ENCODE measurements at places on chromosomes 12 and 14. TPM values are rescaled to one million over a fixed set of nuclear protein-coding genes. Genes with fewer than 3 reads are reported as not detected.

- no peaks in the 10 kb centered on the region for H3K36me3 ChIP-seq
- no peak for DNase-seq
- H3K4me3 ChIP-seq: no peak overlapping the region
- no peaks in the 10 kb centered on the region for H3K27me3 ChIP-seq
- H3K27ac ChIP-seq: no peak overlapping the region
Observed at GRCh38 chr14:33120966-33121365, 182.3 kb downstream of the NPAS3 start.

DNA sequence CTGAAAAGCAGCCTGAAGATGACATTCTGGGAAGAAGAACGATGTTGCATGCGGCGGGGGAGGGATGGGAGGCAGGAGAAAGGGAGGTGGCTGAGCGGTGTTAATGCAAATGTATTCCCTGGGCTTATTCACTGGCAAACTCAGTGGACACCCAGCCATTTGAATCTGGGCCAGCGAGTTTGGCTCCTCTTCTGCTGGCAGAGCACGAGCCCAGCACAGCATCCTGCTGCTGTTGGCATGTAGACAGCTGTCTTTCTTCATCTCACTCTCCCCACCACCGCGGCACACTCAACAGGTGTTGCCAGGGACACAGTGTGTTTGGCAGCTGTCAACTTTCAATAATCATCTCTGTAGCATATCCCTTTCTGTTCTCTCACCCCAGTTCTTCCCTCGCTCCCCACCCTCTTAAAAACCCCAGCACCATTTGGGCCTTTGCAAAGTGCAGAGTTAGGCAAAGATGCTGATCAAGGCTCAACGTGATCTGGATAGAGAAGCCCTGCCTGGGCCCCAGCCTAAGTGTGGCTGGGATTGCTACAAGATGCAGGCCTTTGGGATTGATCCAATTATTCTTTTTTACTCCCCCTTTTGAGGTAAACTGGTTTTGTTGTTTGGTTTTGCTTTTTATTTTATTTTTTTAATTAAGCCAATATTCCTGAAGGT, 131.9 kb downstream of the EXOC5 start:
- no peaks in the 10 kb centered on the region for H3K4me1 ChIP-seq
- H3K4me3 ChIP-seq: no peak overlapping the region
- H3K27me3 ChIP-seq: no peaks in the 10 kb centered on the region
- no peak for DNase-seq

GRCh38 chr12:52506858-52507715, 13.1 kb downstream of the KRT5 start:
- no peak overlapping the region for H3K27ac ChIP-seq
- DNase-seq: no peak
- no peaks in the 10 kb centered on the region for H3K27me3 ChIP-seq
- no peaks in the 10 kb centered on the region for H3K36me3 ChIP-seq
- no peaks in the 10 kb centered on the region for H3K4me1 ChIP-seq
- no peak overlapping the region for H3K4me3 ChIP-seq

- no peak overlapping the region for H3K4me3 ChIP-seq
- no peaks in the 10 kb centered on the region for H3K36me3 ChIP-seq
- H3K27ac ChIP-seq: no peak overlapping the region
- H3K27me3 ChIP-seq: no peaks in the 10 kb centered on the region
- DNase-seq: no peak
- peaks cover 45% of the 10 kb centered on the region for H3K4me1 ChIP-seq
Observed at GRCh38 chr12:11814374-11814773, 164.9 kb downstream of the ETV6 start.

Gene PLCZ1
- total RNA-seq: not detected

DNA sequence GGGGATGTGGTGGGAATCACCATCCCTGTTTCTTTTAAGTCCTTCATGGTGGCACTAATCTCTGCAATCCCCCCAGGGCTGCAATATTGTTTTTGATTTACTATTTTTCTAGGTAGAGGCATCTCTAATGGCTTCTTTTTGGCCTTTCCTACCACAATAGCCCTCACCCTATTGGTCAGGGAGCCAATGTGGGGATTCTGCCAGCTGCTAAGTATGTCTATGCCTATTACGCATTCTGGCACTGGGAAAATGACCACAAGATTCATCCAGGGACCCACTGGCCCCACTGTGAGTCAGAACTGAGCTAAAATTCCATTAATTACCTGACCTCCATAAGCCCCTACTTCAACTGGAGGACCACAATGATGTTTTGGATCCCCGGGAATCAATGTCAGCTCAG, 15.9 kb upstream of the GLIPR1L2 start:
- no peak for DNase-seq
- no peak overlapping the region for H3K27ac ChIP-seq
- no peaks in the 10 kb centered on the region for H3K36me3 ChIP-seq
- H3K27me3 ChIP-seq: no peaks in the 10 kb centered on the region
- H3K4me1 ChIP-seq: no peaks in the 10 kb centered on the region

DNA sequence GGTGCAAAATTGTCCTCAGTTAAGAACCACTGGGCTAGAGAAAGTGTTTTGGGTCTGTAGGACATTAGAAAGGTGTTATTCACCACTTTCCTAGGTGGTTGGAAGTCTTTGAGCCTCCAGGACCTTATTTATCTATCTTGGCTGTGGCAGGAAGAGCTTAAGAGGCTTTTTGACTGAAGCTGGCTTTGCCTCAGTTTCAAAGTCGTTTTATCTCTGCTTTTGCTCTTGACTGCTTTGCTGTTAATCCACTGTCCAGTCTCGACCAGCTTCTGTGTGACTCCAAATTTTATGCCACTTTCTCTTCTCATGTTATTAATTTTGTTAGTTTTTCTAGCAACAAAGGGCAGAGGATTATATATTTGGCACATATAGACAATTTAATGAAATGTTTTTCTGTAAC, 60.3 kb downstream of the PPHLN1 start:
- DNase-seq: no peak
- H3K36me3 ChIP-seq: no peaks in the 10 kb centered on the region
- H3K27me3 ChIP-seq: no peaks in the 10 kb centered on the region
- H3K4me1 ChIP-seq: no peaks in the 10 kb centered on the region
- no peak overlapping the region for H3K4me3 ChIP-seq

- H3K27ac ChIP-seq: no peak overlapping the region
- DNase-seq: no peak
Observed at GRCh38 chr12:80212938-80213645, 113.8 kb downstream of the OTOGL start.

Gene CLEC9A
- not detected for total RNA-seq

DNA sequence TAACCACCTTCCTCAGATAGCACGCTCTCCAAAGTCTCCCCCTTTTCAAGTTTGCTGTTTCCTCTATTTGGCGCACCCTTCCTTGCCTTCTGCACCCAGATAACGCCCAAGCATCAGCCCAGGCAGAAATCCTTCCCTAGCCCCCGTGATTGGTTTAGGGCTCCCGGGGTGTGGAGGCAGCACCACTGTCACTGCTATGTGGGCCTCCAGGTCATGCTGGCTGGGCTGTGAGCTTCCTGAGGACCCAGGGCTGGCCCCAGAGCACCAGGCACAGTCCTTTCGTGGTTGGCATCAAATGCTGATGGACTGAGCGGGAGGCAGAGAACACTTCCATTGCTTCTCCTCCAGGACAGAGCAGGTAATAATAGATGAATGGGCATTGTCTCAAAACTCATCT, 311.4 kb downstream of the BCL11B start:
- H3K27me3 ChIP-seq: no peaks in the 10 kb centered on the region
- DNase-seq: no peak
- H3K4me3 ChIP-seq: no peak overlapping the region
- H3K27ac ChIP-seq: no peak overlapping the region
- H3K36me3 ChIP-seq: no peaks in the 10 kb centered on the region

GRCh38 chr14:23068789-23069412, 11.6 kb upstream of the CDH24 start:
- H3K4me1 ChIP-seq: peaks cover 30% of the 10 kb centered on the region
- H3K4me3 ChIP-seq: no peak overlapping the region
- H3K36me3 ChIP-seq: peaks cover 51% of the 10 kb centered on the region
- no peaks in the 10 kb centered on the region for H3K27me3 ChIP-seq
- no peak for DNase-seq
- H3K27ac ChIP-seq: no peak overlapping the region

DNA sequence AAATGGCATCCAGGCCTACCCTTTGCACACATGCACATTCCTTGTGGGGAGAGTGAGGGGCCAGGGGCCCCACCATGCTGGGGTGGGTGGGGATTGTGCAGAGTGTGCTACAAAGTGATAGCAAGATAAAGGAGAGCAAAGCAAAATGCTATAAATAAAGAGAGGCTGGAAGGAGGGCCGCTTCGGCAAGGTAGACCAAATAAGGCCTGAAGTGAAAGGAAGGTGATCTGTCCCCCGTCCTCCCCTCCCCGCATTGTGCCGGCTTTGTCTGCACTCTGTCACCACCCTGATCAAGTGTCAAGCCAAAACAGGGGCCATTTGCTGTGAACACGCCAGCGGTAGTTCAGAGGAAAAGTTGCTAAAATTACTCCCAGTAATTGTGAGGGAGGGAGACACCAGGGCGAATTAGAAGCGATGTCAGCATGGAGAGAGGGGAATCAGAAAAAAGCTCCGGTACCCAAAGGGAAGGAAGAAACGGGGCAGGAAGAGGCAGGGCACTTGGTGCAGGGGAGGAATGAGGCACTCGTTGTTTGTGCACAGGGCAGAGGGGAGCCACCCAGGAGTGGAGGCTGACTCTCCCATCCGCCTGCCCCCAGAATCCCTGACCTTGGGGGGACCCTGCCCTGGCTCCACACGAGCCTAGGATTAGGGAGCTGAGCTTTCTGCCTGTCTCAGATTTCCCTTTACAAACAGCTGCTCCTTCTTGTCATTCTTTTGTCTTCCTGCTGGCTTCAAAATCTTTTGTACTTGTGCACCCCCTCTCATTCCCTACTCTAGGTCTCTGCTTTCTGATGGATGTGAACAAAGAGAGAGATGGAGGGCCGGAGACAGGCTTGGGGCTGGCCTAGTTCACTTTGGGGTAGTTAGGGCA, 2.9 kb upstream of the MYH7 start:
- H3K27me3 ChIP-seq: no peaks in the 10 kb centered on the region
- H3K36me3 ChIP-seq: no peaks in the 10 kb centered on the region
- H3K4me3 ChIP-seq: no peak overlapping the region
- no peak overlapping the region for H3K27ac ChIP-seq
- DNase-seq: no peak

- no peak for DNase-seq
- H3K4me1 ChIP-seq: no peaks in the 10 kb centered on the region
- H3K27ac ChIP-seq: no peak overlapping the region
Observed at GRCh38 chr12:7047306-7047705, 13.2 kb upstream of the C1S start.

All from thoracic aorta (tissue), 2 donors.